ENCODE measurements at places on chromosomes 1 and 21.

- no peak for DNase-seq
Observed at GRCh38 chr1:83775977-83776603, 222.8 kb downstream of the TTLL7 start.

- no peak for DNase-seq
Observed at GRCh38 chr1:186681801-186682200, 1.6 kb upstream of the PTGS2 start.

DNA sequence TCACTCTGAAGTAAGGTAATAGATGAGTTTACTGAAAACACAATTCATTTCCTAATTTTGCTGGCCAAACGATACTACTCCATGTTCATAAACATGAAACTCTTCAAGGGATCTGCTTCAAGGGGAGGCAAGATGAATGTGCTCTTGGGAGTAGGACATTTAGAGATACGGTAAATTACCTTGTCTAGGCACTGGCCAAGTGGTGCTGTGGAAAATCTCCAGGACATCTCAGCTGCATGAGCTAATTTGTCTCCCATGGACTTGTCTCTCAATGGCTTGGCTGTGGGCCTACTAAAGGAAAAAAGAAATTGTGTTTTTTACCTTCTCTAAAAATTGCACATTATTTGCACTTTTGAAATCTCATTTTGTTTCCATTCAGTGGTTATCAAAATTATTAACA is 780.6 kb downstream of the LTN1 start:
- DNase-seq: no peak

GRCh38 chr1:176066709-176067108 is 140.4 kb downstream of the COP1 start:
- no peak for DNase-seq

DNA sequence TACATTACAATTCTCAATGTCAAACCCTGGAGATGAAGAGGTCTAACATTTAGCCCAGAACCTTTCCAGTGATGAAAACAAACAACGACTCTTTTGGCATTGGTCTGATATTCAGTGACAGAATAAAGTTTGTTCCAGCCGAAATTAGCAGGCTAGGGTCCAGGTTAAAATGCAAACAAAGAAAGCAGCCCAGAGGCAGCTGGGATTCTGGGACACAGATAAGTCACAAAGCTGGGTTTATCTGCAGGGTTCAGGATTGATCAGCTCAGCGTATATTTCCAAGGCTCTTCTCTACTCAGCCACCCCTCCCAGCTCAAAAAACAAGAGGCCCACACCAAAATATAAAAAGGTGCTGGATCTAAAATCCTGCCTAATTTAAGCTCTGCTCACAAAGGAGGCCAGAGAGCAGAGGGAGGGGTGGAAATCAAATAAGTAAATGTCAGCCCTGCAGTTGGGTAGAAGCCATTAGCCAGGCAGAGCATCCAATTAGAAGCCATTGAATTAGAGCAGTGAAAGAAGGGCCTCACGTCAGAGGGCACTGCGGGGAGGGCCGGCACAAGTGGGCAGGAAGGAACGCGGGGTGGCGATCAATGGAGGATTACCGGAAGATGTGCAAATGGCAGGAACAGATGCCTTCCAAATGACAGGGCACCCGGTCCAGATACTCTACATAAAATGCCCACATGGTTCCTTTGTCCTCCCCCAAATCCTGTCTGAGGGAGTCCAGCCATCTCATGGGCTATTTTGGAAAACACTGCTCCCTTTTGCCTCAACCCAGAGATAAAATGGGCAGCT is 3.2 kb upstream of the KLHDC8A start:
- DNase-seq: no peak

DNA sequence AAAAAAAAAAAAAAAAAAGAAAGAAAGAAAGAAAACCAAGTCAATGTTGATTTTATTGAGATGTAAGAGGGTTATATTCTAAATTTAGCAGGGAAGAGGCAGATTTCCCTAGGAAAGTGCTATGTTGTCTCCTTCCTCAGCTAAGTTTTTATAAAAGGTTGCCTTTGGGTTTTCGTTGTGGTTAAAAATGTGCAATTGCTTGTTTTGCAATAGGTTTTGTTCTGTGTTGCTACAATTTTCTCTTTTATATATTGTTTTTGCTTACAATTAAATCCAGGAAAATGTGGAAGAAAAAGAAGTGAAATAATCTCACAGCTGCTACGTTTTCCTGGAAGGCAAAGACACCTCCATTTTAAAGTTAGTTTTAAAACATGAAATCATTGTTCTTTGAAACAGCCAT is 136.7 kb upstream of the C1orf105 start:
- DNase-seq: no peak

GRCh38 chr1:239555350-239555749 is 169.0 kb downstream of the CHRM3 start:
- peak; percentile 65 for DNase-seq

DNA sequence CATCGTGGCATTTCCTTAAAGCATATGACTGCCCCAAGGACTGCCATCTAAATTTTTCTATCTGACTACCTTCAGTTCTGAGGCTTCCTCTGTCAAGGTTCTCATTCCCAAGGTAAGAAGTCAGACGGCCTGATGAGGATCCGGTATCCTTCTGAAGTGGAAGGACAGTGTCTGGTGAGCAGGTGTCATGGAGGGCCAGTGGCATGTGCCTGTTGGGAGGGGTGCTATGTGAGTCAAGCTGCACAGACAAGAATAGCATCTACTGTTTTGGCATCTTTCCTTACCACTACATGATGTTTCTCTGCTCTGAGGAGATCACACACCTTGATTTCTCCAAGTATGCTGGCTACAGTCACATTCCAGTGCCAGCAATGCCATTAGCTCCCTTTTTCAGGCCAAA is 99.6 kb upstream of the RGS1 start:
- no peak for DNase-seq

DNA sequence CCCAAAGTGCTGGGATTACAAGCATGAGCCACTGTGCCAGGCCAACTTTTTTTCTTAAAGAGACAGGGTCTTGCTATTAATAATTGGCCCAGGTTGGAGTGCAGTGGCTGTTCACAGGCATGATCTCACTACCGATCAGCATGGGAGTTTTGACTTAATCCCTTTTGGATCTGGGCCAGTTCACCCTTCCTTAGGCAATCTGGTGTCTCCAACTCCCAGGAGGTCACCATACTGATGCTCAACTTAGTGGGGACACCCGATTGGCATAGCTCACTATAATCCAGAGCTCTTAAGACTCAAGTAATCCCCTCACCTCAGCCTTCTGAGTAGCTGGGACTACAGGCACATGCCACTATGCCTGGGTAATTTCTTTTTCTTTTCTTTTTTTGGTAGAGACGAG is 64.2 kb upstream of the SCYL3 start:
- DNase-seq: no peak

- no peak for DNase-seq
Observed at GRCh38 chr21:31772674-31773555, 41.0 kb upstream of the SCAF4 start.

- DNase-seq: no peak
Observed at GRCh38 chr1:241773991-241774390, 74.0 kb upstream of the EXO1 start.

- no peak for DNase-seq
Observed at GRCh38 chr1:194341587-194341986, 1155.2 kb upstream of the B3GALT2 start.

GRCh38 chr1:200400556-200400955 is 9.3 kb downstream of the ZNF281 start:
- DNase-seq: no peak

DNA sequence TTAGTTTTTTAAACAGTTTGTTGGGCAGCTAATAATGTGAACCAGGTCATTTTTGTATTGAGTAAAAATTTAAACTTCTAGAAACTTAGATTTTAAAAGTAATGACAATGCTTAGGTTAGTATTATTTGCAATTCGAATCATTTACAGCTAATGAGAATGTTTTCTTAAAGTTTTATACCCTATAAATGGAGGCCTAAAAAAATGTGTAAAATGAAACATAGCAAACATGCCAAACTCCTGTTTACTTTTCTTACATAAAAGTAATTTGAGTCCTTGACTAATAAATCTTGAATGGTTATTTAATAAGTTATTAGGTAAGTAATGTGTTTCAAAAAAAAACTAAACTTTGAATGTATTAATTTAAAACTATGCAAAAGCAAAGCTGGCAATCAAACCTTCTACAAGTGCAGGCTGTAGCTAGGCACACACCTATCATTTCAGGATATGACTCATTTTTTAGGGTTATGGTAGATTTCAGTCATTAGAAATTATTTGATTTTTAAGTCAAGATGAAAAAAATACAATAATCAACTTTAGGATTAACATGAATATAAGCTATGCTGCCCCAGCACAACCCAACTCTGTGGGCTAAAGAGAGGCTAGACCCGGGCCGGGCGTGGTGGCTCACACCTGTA is 41.5 kb downstream of the CLSTN1 start:
- no peak for DNase-seq

GRCh38 chr1:179753061-179753460 is 10.0 kb downstream of the FAM163A start:
- no peak for DNase-seq

GRCh38 chr1:40392221-40392620 is 18.7 kb downstream of the SMAP2 start:
- DNase-seq: peak; percentile 62
